ENCODE measurements at places on chromosomes 3 and 15.

DNA sequence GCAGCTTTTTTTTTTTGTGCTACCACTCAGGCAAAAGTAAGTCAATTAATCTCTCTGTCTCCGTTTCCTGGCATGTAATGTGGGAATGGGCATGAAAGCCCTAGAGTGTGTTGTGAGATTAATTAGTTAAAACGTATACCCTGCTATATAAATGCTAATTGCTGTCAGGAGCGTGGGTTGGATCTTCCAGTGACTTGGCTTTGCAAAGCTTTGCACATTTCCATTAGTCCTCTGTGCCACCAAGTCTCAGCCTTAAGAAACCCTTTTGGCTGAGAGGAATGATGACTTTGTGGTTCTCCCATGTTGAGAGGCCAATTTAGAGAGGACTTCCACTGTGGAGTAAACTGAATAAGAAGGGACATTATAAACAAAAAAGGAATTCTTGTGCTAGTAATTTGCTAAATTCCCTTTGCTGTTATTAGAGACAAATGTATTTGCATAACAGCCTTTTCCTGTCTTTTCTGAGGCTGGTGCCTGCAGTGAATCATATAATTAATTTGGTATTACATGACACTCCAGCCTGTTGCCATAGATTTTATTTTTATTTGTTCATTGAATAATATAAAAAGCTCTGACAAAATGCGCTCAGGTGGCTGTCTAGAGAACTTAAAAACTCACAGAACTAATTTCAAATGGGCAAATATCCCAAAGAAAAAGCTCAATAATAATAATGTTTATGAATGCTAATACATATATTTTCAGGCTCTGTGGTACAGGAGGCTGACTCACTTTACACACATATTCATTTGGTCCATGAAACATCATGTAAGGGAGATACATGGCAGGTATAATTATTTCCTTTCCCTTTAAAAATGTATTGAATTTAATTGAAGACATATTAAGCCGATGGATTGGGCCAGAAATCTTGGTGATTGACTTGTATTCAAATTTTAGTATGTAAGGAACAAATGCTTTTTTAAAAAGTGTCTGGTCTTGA, 82.7 kb downstream of the IL1RAP start:
- no peak for DNase-seq

DNA sequence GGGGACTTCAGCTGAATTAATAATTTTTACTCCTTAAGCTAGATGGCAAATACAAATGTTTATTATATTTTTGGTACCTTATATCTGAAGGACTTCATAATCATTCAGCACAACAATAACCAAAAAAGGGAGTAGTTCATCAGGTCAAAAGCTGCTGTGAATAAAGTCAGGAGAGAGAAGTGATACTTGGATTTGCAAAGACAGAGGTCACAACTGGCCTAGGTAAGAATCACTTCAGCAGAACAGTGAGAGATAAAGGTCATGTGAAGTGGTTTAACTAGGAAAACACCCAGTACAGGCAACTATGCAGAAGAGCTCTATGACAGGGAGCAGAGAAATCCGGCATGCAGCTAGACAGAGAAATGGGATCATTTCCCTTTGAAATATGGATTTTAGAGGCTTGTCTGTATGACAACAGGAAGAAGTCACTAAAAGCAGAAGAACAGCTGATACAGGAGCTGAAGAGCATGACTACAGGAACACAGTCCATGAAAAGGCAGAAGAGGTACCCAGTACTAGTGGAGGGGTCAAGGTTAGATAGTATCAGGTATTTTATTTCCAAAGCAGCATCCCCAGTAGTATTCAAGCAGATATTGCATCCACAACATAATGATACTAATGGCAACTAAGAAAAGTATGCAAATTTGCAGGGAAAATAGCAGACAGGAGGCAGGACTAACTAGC, 25.7 kb downstream of the ZMAT3 start:
- no peak for DNase-seq

- DNase-seq = no peak
Measured at GRCh38 chr3:140399871-140400270, 278.0 kb upstream of the TRIM42 start.

GRCh38 chr3:43885908-43886618, 195.3 kb downstream of the ABHD5 start:
- no peak for DNase-seq

GRCh38 chr3:71117572-71118247, 465.8 kb downstream of the FOXP1 start:
- DNase-seq = no peak

DNA sequence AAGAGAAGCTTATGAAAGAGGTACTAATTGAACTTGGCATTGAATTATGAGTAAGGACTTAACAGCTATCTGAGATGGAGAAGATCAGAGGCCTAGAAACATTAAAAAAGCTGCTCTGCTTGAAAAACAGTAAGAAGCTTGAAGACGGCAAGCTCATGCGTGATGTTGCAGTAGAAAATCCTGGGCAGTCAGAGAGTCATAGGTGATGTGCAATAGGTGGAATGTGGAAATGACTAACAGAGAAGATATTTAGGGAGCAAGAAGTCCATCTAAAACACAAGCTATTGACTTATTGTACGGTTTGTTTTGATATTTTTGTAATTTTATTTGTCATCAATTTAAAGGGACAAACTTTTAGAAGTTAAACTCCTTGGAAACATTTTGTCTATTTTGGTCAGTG, 1101.4 kb downstream of the ROBO2 start:
- no peak for DNase-seq

GRCh38 chr3:55984626-55985025, 483.6 kb downstream of the ERC2 start:
- DNase-seq = no peak

Measured in esophagus squamous epithelium (tissue), 5 donors.